ENCODE measurements at places on chromosomes 12 and 14.

DNA sequence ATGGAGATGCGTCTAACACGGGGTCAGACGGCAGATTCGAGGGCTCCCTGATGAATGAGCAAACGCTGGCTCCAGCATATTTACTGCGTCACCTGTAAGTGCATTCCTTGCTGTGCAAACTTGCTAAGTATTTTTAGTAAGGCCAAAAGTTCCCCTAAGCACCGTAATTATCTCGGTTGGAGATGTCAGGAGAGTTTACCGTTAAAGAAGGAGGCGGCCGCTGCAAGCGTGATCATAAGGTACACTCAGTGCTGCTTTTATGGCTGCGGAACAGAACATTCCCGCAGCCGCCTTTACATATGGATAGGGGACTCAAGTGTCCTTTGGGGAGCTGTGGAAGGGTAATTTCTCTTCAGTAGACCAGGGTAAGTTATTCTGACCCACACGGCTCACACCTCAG lies 175.6 kb downstream of the GLT1D1 start:
- DNase-seq, result no peak

- DNase-seq, result no peak
Observed at GRCh38 chr14:105495990-105496830, 5.2 kb downstream of the TEDC1 start.

GRCh38 chr14:30225176-30225575 lies 297.5 kb upstream of the PRKD1 start:
- no peak for DNase-seq

DNA sequence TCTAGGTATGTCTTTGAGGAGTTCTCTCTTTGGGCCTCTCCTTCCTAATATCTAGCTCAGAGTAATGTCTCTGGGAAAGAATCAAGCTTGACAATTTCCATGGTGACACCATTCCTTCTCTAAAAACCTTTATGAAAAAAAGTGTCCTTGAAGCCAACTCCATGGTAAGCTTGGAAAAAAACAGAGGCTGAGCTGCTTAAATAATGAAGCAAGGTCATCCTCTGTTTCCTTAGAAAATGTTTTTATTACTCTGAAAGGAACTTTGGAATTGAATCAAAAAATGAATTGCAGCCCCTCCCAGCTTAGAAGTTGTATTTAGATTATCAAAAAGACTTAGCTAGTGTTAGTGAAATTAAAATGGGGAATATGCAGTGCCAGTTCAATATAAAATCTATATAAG lies 166.1 kb upstream of the KITLG start:
- no peak for DNase-seq

DNA sequence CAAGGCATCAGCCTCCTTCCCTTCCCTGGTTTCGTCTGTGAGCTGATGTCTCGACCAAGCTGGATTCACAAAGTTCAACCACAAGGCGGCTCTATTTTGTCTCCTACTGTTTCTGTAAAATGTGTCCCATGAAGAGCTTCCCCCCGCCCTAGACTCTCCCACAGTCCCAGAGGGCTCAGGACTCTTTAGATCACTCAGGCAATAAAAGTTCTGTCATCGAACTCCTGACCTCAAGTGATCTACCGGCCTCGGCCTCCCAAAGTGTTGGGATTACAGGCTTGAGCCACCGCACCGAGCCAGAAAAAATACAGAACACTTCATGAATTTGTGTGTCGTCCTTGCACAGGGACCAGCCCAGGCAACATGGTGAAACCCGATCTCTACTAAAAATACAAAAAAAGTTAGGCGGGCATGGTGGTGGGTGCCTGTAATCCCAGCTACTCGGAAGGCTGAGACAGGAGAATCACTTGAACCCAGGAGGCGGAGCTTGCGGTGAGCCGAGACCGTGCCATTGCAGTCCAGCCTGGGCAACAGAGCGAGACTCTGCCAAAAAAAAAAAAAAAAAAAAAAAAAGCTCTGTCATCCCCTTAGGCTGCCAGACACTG lies 149.4 kb downstream of the BCL11B start:
- DNase-seq, result no peak

- no peak for DNase-seq
Observed at GRCh38 chr14:30484976-30485375, 74.0 kb upstream of the G2E3 start.

GRCh38 chr12:6782850-6783566 lies 6.3 kb upstream of the CD4 start:
- DNase-seq, result no peak

- no peak for DNase-seq
Observed at GRCh38 chr12:39010406-39010805, 105.0 kb upstream of the CPNE8 start.

DNA sequence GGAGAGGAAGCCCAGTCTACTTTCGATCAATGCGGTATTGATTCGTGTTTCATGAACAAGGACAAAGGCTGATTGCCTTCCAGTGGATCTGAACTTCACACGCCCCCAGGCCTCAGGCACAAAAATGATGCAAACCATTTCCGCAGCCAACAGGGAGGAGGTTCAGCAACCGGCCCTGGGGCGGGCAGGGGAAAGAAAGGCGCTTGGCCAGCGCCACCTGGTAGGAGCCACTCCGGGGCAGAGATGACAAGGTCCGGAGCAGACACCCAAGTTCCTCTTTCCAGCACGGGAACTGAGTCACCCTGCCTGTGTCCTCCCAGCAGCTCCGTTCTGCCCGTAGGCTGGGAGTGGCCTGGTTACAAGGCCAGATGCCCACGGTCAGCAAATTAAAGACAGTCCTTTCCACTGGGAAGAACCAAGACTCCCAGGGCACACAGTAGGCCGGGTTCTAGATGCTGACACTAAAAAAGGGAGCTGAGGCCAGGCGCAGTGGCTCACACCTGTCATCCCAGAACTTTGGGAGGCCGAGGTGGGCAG lies 136.3 kb downstream of the SCARB1 start:
- peak; percentile 97 for DNase-seq

GRCh38 chr12:73769337-73769736 lies 768.3 kb upstream of the ATXN7L3B start:
- DNase-seq, result no peak

DNA sequence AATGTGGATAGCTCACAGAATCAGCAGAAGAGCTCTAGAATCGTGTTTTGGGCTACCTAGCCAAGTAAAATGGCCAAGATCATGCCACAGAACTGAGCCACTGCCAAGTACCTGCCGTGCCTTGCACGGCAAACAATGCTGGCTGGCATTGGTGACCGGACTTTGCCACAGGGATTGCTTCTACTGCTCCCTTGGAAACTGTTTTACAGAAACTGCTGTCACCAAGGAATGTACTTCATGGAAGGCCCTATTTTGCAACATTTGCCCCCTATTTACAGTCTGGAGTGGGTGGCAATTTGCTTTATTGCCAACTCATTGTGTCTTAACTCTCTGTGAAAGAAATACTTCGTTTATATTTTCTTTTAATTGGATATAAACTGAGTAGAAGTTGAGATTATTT lies 49.0 kb downstream of the BORCS5 start:
- no peak for DNase-seq

GRCh38 chr12:19994968-19995367 lies 373.4 kb upstream of the PDE3A start:
- DNase-seq, result no peak

DNA sequence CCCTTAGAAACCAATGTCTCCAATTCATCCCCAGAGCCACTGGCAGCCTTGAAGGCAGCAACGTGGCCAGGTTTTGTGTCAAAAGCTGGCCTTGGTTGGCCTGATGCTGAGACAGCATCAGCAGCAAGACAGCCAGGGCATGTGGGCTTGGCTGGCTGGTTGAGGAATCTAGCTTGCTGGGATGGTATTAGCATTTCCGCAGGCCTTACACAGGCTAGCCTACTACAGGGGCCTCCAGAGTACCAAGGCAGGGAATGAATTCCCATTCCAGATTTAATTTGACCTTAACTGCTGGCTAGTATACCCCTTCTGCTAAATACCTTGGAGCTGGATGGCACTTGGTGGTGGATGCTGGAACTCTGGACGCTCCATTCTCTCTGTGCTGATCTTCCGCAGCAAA lies 15.8 kb downstream of the NGDN start:
- no peak for DNase-seq

DNA sequence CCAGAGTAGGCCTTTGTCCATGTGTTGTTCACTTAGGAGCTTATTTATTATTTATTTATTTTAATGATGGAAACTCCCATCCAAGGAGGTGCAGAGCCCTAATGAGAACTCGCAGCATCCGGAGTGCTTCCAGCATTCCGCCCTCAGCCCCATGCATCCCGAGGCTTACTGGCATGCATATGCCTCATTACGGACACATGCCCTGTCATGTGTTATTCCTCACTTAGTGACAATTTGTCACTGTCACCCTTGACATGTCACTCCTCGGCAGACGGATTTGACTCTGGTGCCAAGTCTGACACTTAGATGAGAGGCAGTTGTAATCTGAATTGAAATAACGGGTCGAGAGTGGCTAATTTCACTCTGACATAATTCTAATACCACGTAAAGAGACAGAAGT lies 132.8 kb downstream of the VRK1 start:
- no peak for DNase-seq

- DNase-seq, result no peak
Observed at GRCh38 chr14:29390081-29390832, 537.4 kb downstream of the PRKD1 start.

DNA sequence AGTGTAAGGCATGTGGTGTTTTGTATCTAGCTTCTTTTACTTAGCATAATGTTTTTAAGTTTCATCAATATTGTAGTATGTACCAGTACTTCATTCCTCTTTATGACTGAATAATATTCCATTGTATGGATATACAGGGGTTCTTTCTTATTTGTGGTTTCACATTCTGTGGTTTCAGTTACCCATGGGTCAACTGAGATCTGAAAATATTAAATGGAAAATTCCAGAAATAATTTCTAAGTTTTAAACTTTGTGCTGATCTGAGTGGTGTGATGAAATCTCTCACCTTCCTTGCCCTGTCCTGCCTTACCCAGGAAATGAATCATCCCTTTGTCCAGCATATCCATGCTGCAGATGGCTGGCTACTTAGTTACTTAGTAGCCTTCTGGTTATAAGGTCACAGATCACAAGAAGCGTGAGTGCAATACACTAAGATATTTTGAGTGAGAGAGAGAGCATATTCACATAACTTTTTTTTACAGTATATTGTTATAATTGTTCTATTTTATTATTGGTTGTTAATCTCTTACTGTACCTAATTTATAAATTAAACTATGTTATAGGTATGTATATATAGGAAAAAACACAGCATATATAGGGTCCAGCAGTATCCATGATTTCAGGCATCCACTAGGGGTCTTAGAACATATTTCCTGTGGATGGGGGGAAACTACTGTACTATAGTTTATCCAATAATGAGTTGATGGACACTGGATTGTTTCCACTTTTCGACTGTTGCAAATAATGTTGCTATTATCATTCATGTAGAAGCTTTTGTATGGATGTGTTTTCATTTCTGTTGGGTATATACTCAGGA lies 59.6 kb upstream of the LRTM2 start:
- peak; percentile 22 for DNase-seq

DNA sequence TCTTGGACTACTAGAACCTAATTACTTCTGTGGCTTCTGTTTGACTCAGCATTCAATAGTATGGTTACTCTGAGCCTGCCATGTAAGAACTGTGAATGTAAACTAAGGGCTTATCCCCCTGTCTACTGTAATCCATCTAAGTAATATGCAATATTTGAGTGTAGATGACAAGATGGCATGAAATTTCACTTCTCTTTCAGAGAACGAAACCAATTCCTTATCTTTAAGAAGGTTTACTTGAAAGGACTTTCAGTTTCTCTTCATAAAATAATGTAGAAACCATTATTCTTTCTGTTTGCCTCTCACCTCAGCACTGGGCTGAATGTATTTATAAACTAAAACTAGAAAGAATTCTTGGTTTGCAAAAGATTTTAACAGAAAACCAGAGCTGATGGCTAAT lies 60.4 kb upstream of the ARID2 start:
- peak; percentile 72 for DNase-seq

DNA sequence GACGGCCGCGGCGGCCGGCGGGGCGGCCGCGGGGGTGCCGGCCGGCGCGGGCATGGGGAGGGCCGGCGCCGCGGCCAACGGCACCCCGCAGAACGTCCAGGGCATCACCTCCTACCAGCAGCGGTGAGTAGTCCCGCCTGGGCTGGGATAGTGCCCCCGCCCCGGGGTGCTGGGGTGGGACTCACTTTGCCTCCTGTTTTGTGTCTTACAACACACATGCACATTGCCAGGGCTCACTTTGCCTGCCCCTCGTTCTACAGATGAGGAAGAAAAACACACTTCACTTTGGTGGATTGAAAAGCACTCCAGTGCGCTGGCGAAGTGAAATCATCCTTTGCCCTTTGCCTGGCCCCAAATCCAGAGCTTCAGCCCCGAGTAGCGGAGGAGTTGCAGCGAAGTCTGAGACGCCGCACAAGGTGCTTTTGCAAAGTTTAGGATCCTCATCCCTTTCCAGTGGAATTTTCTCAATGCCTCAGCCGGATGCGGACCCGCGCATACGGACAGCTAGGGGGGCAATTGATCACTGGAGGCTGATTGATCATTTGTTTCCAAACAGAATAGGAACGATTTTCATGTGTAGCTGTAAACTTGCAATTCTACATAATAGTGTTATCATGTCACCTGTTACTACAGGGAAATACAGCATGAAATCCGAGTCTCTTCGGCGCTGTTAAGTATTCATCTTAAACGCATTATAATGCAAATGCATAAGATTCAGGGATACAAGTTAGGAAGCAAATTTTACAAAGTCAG lies 3.6 kb upstream of the NPAS3 start:
- DNase-seq, result no peak

GRCh38 chr14:90547968-90548367 lies 151.1 kb downstream of the CALM1 start:
- no peak for DNase-seq

DNA sequence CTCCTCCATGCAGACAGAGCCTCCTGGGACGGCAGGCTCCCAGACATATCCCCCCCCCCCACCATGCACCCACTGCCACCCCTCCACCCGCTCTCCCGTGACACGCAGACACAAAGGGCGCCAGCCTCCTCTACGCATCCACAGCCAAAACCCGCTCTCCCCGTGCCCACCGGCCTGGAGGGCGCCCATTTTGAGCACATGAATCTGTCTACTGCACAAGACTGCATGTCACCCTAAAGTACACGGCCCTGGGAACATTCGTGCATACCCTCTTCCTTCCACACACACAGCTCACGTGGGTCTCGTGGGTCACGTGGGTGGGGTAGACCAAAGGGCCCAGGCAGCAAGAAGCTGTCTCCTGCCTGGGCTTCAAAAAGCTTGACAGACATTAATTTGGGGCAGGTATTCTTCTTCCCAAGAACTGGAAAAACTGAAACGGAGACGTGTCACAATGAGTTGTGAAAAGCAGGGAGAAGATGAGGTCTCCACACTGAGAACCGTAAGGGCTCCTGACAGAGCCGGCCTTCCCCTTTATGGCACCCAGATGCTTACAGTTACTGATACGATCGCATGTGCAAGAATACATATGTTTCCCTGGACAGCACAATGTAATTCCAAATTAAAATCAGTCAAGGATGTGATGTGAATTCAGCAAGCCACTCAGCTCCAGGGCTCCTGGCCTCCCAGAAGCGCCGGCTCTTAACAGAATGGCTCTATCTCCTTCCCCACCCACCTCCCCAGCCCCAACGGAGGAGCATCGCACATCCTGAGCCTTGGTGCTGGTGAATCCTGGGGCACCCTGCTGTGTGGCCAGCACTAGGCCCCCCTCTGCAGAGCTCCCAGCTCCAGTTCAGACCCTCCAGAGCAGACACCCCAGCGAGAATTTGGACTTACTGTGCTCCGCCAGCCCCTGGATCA lies 1.9 kb downstream of the TGFB3 start:
- DNase-seq, result no peak

- no peak for DNase-seq
Observed at GRCh38 chr14:29217813-29218450, 451.3 kb downstream of the FOXG1 start.
